CD4-positive, alpha-beta T cell (primary cell): ENCODE measurements at places on chromosomes 3 and 15.
A peak's percentile ranks its signal among the peaks of the same experiment; 100 is the strongest.

- no peak for DNase-seq
These were observed 97.3 kb downstream of the SLCO3A1 start for GRCh38 chr15:91950631-91951329.

DNA sequence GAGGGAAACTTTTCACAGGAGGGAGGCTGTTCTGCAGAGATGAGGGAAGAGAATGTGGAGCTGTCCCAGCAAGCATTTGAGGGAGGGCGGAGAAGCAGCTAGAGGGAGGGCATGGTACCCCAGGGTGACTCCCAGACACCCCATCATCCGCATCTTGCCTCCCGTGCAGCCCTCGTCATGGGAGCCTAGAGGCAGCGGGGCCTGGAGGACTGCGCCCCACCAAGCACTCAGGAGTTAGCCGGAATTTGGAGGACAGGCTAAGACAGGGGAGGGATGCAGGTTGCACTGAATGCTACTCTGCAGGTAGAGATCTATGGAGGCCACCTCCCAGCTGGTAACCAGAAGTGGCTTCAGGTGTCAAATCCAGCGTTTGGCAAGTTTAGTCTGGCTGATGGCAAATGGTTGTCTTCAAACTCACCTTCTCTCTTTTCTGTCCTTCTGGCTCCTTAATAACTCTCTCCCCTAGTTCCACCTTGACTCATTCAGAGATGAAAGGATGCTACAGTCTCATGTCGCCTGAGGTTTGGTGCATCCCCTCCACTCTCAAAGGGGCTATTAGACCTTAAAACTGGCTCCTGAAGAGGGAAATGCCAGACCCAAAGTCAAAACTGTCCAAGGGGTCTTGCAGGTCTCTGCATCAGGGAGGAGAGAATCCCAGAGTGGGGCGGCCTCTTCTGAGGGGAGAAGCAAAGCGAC, 155.9 kb upstream of the TLE3 start:
- DNase-seq, result no peak

GRCh38 chr3:67458896-67459530, 195.4 kb downstream of the SUCLG2 start:
- DNase-seq, result no peak

GRCh38 chr3:64956711-64957325, 269.0 kb upstream of the ADAMTS9 start:
- DNase-seq, result no peak

DNA sequence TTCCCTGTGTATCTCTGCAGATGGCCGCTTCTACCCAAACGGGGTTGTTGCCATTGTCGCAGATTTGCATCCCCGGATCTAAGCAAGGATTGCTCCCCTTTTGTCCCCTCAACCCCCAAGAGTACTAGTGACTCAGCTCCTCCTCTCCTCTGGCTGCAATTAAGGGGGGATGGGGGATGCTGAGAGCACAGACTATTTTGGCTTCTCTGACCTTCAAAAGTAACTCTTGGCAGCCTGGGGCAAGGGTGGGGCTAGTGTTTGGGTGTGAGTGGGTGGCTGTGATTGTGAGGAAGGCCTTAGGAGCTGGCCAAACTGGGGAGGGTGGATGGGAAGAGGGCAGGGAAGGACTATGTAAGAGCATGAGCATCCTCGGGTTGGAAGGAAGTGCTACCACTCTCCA, 1.2 kb upstream of the MAP1A start:
- DNase-seq, result no peak

GRCh38 chr3:184180165-184180564, 5.5 kb downstream of the AP2M1 start:
- no peak for DNase-seq

- no peak for DNase-seq
These were observed 1154.8 kb downstream of the NSUN3 start for GRCh38 chr3:95217661-95218060.

- DNase-seq, result no peak
These were observed 295.8 kb downstream of the GBE1 start for GRCh38 chr3:81465510-81466200.

DNA sequence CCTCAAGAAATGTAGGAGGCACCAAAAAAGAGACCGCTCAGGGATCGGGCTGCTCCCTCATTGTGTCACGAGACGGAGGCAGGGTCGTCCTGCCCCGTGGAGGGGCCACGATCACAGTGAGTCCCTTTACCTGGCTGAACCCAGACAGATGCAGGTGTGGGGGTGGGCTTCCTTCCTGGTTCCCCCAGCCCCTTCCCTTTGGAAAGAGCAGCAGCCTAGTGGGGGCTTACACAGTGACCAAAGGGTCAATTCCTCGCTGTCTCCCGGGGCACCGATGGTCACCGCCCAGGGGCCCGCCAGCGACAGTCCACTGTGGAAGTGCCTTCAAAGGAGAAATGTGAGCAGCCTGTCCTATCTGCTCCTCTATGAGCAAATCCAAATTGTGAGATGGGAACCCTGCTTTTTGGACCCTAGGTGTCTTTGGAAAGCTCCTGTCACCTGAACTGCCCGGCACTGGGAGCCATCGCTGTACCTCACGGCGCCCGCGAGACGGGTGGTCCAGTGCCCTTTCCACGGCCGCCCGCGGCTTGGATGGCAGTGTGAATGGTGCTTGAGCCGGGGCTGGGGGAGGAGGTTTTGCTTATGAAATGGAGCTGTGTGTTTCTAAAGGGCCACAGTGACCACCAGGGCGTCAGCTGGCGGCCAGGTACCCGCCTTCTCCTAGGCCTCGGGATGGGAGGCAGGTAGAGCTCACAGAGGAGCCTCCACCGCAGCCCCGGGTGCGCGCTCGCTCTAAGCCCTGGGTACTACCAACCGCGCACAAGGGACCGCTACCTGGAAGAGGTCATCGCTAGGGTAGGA, 155.7 kb downstream of the KLF13 start:
- no peak for DNase-seq

- no peak for DNase-seq
These were observed 102.2 kb upstream of the MANF start for GRCh38 chr3:51282931-51283330.

GRCh38 chr15:66999046-66999968, 66.1 kb upstream of the SMAD3 start:
- DNase-seq, result no peak

DNA sequence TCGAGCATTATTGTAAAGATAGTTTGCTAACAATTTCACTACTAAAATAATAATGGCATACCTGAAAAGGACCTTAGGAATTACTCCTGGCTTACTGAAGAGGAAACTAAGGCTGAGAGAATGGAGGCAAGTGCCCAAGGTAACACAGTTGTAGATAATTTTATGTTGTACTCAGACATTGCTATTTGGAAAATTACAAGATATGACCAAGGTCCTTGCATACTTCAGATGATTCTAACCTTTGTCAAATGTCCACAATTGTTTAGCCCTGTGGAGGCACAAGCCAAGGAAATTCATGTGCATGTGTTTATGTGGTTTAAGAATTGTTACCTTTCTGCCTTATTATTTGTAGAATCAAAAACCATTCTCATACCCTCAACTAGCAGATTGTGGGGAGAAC, 105.7 kb downstream of the TUSC7 start:
- DNase-seq, result no peak

- no peak for DNase-seq
These were observed 55.1 kb upstream of the TGFBR2 start for GRCh38 chr3:30551266-30551665.

- DNase-seq, result peak; percentile 37
These were observed 51.7 kb downstream of the TRANK1 start for GRCh38 chr3:36893137-36893557.

DNA sequence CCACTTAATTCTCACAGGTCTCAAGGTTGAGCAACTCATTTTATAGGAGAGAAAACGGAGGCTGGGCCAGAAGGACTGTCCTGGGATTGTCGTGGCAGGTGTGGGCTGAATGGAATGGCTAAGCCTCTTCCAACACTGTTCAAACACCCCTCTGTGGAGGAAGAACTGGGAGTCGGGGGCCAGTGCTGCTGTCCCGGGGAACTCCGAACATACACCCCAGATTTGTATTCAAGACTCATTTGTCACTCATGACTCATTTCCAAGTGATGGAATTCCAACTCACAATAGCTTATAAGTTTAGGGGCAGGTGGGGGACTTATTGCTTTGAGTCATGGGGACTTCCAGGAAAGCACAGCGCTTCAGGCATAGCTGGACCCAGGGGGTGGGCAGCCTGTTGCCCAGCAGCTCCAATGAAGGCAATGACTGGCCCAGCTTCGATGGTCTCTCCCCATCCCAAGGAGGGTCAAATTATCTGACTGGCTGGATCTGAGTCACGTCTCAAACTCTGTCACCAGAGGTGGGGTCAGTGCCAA, 72.5 kb downstream of the TM2D3 start:
- no peak for DNase-seq

GRCh38 chr3:53677413-53677812, 168.8 kb downstream of the CHDH start:
- DNase-seq, result no peak

DNA sequence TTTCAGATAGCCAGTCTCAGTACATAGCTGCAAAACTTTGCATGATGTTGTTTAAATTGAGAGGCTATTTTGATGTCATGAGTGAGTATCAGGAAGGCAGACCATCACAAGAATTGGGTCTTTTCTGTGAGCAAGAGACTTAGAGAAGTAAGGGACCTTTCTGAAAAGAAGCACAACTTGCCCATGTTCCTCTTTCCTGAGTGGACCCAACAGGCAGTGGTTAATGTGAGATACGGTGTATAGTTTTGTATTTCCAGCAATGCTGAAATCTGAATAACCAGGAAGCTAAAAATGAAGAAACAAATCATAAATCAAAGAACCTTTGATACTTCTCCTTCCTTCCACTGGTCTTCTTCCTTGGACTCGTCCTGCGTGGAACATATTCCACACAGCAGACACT, 25.1 kb downstream of the MCTP2 start:
- DNase-seq, result no peak

- DNase-seq, result peak; percentile 31
These were observed 119.4 kb downstream of the LIPC start for GRCh38 chr15:58551084-58551763.

DNA sequence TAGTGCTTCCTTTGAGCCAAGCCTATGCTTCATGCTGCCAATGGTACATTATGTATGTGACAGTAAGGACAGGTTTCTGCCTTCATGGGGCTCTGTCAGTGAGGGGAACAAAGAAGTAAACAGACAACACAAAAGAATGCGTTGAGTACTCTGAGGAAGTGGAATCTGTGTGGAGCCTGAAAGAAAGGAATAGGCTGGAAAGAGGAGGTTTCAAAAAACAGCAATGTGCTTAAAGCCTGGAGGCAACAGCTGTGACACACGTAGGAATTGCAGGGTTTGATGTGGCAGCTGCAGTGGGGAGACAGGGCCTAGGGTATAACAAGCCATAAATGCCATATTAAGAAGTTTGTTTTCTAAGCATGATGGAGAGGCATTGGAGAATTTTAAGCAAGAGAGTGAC, 316.7 kb downstream of the CLSTN2 start:
- no peak for DNase-seq

DNA sequence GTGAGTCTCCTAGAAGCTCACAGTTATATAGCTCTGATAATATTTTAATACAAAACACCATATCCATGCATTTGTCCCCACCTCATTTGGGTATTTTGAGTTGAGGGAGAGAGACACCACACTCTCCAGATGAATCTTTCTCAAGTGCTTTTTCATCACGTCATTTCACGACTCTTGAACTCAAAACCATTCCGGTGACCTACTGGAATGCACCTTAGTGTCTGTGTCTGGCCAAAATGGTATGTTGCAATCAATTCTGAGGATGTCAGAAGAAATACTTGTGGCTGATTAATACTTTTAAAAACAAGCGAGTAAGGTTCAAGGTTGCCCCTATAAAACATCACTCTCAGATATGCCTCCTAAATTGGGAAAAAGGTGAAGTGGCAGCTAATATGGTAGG, 352.6 kb upstream of the ICE2 start:
- DNase-seq, result no peak

DNA sequence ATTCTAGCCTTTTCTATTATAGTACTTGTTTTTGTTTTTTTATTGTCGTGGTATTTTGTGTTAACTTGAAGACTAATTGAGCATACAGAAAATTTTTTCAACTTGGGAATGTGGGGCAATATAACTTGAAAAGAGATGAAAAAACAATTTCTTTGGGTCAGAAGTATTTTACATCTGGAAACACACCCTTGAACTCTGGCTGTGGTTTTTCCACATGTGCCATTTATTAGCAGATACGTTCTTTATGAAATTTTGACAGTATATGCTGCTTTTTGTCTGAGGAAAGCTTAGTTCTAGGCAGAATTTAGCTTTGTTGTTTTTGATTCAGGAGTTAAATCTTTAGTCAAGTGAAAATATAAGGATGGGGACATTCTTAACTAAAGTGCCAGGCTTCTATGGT, 44.7 kb downstream of the TCF12 start:
- DNase-seq, result no peak

- no peak for DNase-seq
These were observed 747 bp downstream of the MYL3 start for GRCh38 chr3:46862369-46863025.

DNA sequence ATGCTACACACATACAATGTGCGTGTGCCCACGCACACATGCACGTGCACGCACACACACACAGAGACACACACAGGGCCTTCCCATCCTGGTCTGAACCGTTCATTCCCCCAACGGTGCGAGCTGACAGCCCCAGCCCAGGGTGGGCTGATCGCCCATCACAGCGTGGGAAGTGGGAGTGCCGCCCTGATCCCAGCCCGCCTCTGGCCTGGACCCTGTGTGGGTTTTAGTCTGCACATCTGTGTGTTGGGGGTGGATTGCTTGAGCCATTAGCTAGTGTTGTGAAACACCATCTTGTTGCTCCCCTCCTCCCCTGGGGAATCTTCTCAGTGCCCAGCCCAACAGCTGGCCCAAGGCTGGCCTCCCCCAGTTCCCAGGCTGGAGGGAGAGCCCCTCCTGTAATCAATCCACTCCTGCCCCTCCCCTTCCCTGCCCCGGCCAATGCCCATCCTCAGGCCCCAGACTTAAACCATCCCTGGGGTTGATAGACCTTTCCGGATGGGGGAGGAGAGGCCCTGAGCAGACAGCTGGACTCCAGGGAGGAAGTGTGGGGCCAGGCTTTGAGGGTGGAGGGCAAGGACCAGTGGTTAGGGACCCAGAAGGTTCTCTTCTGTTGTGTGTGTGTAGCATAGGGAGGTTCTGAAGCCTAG, 8.3 kb downstream of the SEMA3G start:
- DNase-seq, result no peak

DNA sequence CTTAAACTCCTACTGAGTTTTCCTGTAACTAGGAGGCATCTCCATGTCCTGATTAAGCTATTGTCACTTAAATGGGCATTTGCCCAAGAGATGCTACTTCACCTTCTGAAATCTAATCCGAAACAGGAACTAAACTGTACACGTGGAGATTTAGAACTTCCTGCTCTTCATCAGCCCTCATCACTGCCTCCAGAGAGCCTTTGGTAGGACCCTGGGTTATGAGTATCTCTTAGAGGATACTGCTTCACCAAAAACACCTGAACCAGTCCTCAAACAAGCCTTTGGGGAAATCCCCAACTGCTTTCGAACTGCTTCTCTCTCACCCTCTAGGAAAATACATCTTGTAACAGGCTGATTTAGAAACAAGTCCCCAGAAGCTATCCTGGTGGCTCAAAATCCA, 320.3 kb downstream of the GAP43 start:
- no peak for DNase-seq

- no peak for DNase-seq
These were observed 21.6 kb downstream of the UACA start for GRCh38 chr15:70741677-70742293.
